ENCODE measurements at places on chromosomes 16 and 17.

DNA sequence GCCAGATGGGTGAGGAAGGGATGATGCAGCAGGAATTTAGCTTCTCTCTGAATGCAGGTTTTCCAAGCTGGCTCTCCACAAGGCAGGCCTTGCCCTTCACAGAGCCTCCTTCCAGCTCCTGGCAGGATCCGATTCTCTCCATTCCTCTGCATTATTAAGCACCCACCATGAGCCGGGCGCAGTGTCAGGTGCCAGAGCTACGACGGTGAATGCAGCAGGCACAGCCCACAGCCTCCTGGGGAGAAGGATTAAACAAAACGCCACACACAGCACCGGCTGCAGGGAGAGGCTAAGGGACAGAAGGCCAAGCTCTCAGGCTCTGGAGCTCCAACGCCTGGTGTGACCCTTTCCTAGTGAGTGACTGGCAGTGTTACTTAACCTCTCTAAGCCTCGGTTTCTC is 7.1 kb upstream of the MT2A start:
- no peak for DNase-seq

- no peak for DNase-seq
Observed at GRCh38 chr16:85302848-85303353, 190.6 kb upstream of the CIBAR2 start.

- no peak for DNase-seq
Observed at GRCh38 chr16:23145608-23146007, 3.6 kb downstream of the USP31 start.

- no peak for DNase-seq
Observed at GRCh38 chr17:39736319-39737165, 1.2 kb upstream of the GRB7 start.

GRCh38 chr16:31700530-31701388 is 172.8 kb upstream of the ZNF267 start:
- DNase-seq = peak; percentile 83

DNA sequence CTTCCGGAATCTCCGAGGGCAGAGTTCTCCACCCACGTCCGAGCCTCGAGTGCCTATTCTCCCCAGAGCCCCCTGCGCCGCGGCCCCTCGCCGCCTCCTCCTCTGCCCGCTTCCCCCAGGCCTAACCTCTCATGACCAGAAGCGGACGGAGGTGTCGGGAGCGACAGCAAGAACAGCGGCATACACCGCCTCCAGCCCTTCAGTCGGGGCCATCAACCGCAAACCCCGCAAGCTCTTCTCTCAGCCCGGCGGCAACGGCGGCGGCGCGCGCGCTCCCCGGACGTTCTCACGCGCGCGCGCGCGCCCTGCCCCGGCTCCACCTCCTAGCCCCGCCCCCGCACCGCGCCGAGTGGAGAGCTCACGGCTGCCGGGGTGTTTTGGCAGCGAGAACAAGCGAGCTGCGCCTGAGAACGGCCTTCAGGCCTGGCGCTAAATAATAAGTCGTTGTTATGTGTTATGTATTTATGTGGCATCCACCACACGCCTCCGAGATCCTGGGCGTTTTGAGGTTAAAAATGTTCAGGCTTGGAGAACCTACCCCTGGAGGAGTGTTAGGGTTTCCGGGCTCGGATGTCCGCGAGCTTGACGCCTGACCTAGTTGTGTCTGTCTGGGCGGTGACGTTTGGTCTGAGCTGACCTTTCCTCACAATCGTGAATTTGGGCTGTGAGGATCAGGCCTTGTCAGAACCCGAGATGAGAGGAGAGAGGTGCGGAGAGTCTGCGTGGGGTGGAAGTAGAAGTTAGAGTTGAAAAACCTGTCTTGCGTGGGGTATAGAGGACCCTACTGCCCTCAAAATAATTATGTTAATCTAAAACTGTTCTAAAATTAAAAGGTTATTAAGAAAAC is at the start of gene RNFT1:
TSS of gene RNFT1 (minus strand) at position 259 of the 847 bp plus-strand sequence. CDS start at position 182, 77 bp downstream.
- DNase-seq = peak; percentile 81

- no peak for DNase-seq
Observed at GRCh38 chr17:19303367-19303776, 59.2 kb downstream of the B9D1 start.

- DNase-seq = no peak
Observed at GRCh38 chr17:83152745-83153611, 73.6 kb downstream of the METRNL start.

- DNase-seq = no peak
Observed at GRCh38 chr16:62573466-62573865, 537.2 kb upstream of the CDH8 start.

DNA sequence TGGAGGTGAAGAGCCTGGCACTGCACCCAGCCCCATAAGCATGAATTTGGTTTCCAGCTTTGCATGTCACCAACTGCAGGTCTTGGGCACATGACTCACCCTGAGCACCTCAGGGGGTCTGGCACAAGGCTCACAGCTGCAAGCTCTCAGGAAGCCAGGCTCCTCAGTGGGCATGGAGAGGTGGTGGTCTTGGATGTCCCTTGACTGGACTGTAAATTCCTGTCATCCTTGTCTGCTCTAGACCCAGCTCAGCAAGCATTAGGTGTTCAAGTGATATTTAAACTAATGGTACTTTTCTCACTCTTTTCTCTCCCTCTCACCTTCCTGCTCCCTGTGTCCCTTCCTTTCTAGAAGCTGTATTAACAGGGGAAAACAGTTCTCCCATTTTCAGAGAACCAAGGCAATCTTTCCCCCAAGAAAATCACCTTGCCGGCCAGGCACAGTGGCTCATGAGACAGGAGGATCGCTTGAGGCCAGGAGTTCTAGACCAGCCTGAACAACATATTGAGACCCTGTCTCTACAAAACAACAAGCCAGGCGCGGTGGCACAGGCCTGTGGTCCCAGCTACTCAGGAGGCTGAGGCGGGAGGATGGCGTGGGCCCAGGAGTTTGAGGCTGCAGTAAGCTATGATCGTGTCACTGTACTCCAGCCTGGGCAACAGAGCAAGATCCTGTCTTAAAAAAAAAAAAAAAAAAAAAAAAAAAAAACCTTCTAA is 5.1 kb upstream of the KIFC3 start:
- no peak for DNase-seq

DNA sequence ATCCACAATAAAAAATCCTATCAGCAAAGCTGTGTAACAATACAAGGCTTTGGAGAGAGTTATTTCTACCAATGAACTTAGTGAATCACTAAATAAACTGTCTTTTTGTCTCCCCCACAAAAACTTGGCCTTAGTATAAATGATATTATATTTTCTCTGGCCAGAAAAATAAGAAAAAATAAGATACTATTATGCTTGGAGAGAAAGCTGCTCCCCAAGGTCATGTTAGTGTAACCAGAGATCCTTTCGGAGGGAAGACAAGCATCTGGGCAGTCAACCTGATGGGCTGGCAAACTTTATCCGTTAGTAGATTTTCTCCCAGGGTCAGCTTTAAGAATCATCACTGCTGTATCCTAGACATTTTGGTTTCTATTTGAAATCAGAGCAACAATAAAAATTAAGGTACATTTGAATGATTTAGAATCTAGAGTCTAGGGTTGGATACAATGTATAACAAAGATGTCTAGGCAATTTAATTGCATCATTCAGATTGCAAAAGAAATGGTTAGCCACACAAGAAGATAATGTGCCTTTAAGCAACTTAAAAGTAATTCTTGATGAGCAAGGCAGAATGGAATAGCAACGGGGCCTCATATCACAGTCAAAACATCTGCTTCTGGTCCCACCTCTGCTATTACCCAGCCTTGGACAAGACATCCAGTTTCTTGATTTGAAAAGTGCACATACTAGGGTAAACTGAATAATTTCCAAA is 280.4 kb downstream of the SLC39A11 start:
- no peak for DNase-seq

GRCh38 chr17:19418251-19418992 is 7.4 kb downstream of the RNF112 start:
- no peak for DNase-seq

- DNase-seq = no peak
Observed at GRCh38 chr16:56916571-56917403, 15.2 kb upstream of the HERPUD1 start.

DNA sequence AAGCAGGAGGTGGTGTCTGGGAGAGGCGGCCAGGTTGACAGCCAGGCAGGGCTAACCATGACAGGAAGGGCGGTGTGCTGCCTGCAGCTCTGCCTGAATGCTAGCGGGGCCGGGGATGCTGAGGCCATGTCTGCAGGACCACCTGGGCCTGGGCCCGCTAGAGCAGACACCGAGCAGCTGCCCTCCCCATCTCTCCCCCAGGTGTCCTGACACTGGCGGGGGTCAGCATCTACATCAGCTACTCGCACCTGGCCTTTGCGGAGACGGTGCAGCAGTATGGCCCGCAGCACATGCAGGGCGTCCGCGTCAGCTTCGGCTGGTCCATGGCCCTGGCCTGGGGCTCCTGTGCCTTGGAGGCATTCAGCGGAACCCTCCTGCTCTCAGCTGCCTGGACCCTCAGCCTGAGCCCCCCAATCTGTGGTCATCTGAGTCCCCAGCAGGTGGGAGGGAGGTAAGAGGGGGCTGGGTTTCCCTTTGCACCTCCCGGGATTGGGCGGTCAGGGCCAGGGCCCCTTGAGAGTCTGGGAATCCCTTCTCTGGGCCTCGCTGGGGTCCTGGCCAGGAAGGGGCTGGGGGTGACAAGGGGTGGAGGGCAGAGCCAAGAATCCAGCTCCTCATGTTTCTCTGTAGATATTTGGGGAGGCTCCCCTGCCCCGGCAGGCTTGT is 7.5 kb downstream of the TMEM235 start:
- DNase-seq = no peak

DNA sequence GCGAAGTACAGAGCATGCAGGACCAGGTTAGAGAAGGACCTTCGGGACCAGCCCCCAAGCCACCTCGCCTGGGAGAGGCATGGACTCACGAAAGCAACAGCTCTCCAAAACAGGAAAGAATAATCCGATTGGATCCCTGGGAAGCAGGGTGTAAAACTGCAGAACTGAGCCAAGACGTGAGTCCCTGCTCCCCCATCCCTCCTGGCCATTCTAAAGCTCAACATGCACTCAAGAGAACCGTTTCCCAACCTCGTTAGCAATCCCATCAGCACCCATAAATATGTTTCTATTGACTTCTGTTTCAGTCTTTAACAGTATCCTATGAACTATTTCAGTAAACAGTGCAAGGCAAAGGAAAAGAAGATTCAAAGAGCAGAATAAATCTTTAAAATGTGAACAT is 167.0 kb downstream of the COPRS start:
- DNase-seq = no peak

DNA sequence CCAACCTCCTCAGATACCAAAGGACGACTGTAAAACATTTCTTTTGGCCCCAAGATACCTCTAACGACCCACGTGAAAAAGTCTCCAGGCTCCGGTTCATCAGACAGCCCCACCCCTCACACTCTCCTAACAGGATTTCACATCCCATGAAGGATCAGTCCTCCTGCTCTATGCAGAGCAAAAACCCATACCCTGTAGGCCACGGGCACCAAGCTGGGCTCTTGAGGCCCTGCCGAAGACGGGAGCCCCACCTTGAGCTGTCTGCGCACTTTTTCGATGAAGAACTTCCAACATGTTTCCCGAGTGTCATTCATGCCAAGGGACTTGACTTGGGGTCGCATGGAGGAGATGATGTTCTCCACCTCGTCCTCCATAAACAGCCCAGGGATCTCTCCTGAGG is 89.9 kb downstream of the PGS1 start:
- no peak for DNase-seq

GRCh38 chr16:16882766-16883165 is 503.8 kb downstream of the NPIPA7 start:
- no peak for DNase-seq

DNA sequence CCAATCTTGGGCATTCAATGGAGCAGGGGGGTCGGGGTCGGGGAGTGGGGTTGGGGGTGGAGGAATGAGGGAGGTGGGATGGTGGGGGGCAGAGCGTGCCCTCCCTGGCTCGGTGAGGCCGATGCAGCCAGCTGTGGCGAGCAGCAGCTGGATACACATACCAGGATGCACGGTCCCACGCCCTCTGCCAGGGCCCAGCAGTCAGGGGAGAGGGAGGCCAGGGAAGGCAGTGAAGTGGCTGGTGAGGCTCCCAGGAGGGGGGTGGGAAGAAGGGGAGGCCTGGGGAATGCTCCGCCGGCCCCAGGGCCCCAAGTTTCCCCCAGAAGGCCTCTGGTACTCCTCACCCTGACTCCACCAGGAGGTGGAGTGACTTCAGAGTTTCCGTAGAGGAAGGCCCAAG is 77.6 kb upstream of the LHX1 start:
- no peak for DNase-seq

GRCh38 chr17:61568219-61569072 is 22.6 kb downstream of the NACA2 start:
- DNase-seq = no peak

DNA sequence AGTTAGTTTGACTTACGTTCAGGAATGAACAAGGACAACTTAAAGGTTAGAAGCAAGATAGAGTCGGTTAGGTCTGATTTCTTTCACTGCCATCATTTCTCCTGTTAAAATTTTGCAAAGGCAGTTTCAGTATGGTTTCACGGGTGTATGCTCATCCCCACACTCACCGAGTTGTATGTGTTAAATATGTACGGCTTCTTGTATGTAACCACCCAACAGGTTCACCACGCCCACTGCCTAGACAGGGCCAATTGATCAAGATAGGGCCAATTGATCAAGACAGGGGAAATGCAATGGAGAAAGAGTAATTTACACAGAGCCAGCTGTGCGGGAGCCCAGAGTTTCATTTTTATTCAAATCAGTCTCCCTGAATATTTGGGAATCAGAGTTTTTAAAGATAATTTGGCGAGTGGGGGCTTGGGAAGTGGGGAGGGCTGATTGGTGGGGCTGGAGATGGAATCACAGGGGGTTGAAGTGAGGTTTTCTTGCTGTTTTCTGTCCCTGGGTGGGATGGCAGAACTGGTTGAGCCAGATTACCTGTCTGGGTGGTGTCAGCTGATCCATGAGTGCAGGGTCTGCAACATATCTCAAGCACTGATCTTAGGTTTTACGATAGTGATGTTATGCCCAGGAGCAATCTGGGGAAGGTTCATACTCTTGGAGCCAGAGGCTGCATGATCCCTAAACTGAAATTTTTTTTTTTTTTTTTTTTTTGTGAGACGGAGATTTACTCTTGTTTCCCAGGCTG is 62.4 kb upstream of the PLCG2 start:
- no peak for DNase-seq

DNA sequence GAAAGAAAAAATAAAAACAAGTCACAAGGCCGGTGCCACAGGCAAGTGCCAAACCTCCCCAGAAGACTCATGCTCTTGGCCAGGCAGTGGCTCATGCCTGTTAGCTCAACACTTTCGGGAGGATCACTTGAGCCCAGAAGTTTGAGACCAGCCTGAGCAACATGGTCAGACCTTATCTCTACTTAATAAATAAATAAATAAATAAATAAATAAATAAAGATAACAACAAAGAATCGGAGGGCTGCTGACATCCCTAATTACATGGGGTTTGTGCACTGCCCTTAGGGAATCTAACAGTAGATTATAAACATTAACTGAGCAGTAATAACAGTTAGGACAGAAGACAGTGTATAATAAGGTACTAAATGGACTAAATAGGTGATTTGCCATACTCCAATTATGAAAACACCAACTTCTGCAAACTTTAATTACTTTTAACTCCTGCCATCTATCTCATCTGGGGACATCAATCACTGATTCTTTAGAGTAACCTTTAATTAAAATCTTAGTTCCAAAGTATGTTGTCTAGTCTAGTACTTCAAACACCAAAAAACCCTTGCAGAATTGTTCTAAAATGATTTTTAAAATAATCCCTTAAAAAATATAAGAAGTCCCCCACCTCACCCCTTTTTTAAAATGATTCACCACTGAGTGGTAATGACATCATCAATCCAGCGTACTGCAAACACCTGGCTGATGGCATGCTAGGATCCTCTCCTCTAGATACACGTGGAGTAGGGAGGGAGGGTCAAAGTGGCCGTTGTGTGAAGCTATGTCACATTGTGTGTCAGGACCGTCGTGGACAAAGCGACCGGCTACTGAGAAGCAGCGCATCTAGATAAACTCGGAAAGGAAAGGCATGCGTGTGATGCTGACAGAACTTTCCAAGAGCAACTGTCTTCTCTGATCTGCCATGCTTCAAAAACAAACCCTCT is 28.5 kb downstream of the CYTH1 start:
- DNase-seq = no peak

Measured in stimulated activated CD8-positive, alpha-beta memory T cell treated with anti-CD3 and anti-CD28 coated beads, Interleukin-4, amount 100 ng/mL, for 4 hours (primary cell).